ENCODE measurements at places on chromosomes 13 and 19.
A peak's percentile ranks its signal among the peaks of the same experiment; 100 is the strongest.

DNA sequence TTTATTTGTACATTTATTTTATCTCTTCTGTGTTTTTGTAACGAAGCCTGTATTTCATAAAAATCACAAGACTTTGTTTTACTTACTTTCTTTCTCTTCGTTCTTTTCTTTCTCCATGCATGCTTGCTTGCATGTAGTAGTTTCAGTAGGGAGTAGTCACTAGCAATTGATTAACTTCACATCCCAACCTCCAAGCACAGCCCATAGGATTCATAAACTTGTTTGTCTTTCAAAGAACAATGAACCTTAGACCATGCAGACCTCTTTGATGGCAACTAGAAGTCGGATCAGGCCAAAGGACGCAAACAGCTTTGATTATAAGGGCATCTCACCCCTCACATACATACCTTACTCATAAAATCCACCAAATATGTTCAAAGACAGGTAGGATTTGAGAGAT is 3.1 kb upstream of the PRR20A start:
- no peak for DNase-seq

DNA sequence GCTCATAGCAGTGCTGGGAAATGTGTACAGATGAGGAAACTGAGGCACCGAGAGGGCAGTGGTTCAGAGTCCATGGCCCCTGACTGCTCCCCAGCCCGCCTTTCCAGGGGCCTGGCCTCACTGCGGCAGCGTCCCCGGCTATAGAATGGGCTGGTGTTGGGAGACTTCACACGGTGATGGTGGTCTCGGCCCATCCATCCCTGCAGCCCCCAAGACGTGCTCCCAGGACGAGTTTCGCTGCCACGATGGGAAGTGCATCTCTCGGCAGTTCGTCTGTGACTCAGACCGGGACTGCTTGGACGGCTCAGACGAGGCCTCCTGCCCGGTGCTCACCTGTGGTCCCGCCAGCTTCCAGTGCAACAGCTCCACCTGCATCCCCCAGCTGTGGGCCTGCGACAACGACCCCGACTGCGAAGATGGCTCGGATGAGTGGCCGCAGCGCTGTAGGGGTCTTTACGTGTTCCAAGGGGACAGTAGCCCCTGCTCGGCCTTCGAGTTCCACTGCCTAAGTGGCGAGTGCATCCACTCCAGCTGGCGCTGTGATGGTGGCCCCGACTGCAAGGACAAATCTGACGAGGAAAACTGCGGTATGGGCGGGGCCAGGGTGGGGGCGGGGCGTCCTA is 15.9 kb downstream of the LDLR start:
- DNase-seq, result no peak

DNA sequence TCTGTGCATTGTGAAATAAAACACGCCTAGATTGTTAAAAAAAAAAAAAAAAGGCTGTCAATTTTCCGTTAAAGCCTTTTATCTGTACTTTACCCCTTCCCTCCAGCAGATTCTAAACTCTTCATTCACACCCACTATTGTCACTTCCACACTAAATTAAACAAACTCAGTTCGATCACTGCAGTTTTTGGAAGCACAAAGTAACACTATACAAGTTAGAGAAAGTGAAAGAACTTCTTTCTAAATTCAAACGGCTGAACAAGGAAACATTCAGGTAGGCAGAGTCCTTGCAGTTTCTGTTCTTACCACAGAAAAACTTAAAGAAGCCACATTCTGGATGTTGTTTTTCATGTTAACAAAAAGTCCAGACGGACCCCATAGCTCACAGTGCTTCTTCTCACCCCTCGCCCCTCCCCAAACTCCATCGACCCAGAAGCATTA is 27.5 kb upstream of the UBE2L5 start:
- no peak for DNase-seq

- DNase-seq, result peak; percentile 56
Observed at GRCh38 chr13:103878891-103879605, 812.8 kb upstream of the SLC10A2 start.

Measured in fibroblast of skin of right quadriceps (primary cell).